GM23248 (cell line): ENCODE measurements at places on chromosomes 12 and 14. TPM values are rescaled to one million over a fixed set of nuclear protein-coding genes. Genes with fewer than 3 reads are reported as not detected.

- H3K4me1 ChIP-seq: peaks cover 47% of the 10 kb centered on the region
- peak; percentile 42 for DNase-seq
- H3K27ac ChIP-seq: peak overlapping the region; percentile 68
Observed at GRCh38 chr12:116528498-116528897, 30.7 kb upstream of the MAP1LC3B2 start.

GRCh38 chr12:96335270-96335669 lies 65.0 kb downstream of the CDK17 start:
- H3K36me3 ChIP-seq: peaks cover 23% of the 10 kb centered on the region
- no peak overlapping the region for H3K27ac ChIP-seq
- H3K4me1 ChIP-seq: no peaks in the 10 kb centered on the region

KRT71 gene
- total RNA-seq: not detected in 2 replicates

ASPG gene
- total RNA-seq: not detected in 2 replicates
